ENCODE measurements at places on chromosomes 2 and 18.

DNA sequence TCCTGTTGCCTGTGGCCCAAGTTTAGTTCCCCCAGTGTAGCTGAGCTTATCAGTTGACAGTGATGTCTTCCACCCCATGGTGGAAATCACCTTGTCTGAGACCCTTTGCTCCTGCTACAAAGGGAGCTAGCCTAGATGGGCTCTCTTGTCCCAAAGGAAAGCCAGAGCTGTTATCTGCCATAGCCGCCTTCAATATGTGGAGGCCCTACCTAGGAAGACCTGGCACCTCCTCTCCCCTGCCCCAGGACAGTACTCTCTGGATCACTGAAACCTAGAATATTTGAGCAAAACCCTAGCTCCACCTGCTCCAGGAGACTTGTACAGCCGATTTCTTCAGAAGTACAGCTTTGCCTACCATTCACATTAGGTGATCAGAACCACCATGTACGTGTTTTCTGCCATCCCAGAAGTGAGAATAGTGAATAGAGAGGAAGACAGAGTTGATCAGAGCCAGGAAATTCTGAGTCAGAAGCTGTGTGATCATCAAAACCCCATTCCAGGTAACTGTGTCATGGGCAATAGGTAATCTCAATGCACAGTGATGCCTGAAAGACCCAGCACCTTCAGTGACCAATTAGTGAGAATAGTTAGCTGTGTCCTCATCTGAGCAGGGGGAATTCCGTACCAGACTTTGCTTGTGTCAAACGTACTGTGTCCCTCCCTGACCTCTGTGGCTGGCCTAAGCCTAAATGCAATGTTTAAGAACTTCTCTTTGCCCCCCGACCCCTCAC, 138.4 kb upstream of the ALPP start:
- no peak for DNase-seq

DNA sequence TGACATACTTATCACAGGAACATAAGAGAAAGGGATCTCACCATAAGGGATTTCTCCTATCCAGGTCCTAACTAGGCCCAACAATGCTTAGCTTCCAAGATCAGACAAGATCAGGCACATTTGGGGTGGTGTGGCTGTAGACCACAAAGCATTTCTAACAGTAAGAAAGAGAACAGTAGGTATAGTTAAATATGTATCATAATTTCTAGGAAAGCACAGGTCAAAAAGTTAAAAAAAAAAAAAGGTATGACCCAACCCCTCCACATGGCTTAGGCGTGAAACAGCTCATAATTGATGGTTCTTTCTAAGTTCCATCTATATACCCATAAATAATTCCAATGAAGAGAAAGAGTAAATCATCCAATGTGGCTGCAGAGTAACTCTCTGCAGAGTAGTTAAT, 6.9 kb downstream of the PRKD3 start:
- DNase-seq: no peak

DNA sequence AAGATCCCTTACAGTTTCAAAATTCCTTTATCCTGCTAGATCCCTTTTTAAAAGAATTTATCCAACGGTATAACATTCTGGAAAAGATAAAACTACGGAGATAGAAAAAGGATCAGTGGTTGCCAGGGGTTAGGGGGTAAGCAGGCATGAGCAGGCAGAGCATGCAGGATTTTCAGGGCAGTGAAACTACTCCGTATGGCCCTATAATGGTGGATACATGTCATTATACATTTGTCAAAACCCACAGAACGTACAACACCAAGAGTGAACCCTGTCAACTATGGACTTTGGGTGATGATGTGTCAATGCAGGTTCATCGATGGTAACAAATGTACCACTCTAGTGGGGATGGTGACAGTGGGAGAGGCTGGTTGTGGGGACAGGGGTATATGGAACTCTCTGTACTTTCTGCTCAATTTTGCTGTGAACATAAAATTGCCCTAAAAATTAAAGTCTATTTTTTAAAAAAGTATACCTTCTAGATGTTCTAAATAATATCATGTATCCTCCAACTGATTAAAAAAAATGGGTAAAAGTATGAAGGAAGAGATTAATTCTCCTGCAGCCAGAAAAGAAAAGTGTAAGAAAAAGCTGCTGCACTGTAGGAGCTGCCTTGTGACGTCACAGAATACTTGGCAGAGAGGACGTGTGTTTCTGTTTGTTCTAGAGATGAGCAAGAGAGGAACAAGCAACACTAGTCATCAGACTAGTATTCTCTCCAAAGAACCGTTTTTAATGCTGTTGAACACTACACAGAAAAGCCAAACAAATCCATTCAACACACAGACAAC, 23.6 kb downstream of the ANKRD44 start:
- DNase-seq: no peak

DNA sequence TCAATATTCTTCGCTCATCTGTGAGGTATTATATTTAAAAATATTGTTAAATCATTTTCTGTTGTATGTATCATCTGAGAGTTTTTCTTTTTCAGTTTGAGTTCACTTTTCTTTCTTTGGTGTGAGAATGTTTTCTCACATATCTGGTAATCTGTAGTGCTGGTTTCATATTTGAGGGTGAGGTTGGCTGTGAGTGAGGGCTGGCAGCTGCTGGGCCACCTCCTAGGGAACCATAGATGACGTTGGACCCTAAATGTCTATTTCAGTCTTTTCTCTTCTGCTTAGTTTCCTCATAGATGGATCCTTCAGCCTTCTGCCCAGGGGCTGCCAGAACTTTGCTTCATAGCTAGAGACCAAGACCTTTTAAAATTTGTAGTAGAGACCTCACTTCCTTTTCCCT, 33.5 kb downstream of the MGAT5 start:
- no peak for DNase-seq

- no peak for DNase-seq
Observed at GRCh38 chr2:139083121-139083520, 302.9 kb upstream of the NXPH2 start.

DNA sequence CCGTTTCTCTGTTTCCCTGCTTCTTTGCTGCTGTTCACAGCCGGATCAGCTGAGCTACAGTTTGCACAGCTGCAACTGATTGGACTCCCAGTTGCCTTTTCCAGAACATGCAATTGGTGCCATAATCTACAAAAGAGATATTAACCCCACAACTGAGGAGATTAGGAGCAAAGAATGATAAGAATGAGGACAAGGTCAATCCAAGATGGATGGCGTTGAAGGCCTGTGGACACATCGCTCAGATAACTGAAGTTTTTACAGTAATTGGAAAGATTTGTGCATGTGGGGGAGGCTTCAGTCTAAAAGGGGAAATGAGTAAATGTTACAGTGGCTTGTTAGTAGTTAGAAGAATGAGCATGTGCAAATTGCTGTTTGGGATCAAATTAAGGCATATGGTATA, 263.2 kb downstream of the TGIF1 start:
- no peak for DNase-seq

GRCh38 chr2:168212866-168213265, 34.5 kb downstream of the STK39 start:
- DNase-seq: no peak

- DNase-seq: no peak
Observed at GRCh38 chr2:196836440-196836839, 27.3 kb upstream of the C2orf66 start.

- DNase-seq: no peak
Observed at GRCh38 chr2:182359990-182360662, 66.7 kb downstream of the PDE1A start.

GRCh38 chr2:240433973-240434727, 1.3 kb upstream of the GPC1 start:
- no peak for DNase-seq

GRCh38 chr2:62473246-62473827, 32.7 kb downstream of the TMEM17 start:
- no peak for DNase-seq

- DNase-seq: no peak
Observed at GRCh38 chr2:77016443-77017354, 505.5 kb downstream of the LRRTM4 start.

DNA sequence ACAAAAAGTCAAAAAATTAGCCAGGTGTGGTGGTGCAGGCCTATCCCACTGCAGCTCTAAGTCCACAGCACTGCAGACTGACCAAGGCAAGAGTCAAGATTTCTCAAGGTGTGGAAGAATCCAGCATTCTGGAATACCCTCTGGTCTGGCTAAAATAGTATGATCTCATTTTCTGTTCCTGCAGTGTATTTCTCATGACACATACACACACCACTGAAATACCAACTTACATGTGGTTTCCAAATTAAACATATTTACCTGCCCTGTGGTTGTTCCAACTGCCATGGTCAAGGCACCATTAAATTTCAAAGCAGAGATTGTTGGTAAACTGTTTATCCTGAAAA, 30.9 kb downstream of the NOL10 start:
- DNase-seq: no peak

DNA sequence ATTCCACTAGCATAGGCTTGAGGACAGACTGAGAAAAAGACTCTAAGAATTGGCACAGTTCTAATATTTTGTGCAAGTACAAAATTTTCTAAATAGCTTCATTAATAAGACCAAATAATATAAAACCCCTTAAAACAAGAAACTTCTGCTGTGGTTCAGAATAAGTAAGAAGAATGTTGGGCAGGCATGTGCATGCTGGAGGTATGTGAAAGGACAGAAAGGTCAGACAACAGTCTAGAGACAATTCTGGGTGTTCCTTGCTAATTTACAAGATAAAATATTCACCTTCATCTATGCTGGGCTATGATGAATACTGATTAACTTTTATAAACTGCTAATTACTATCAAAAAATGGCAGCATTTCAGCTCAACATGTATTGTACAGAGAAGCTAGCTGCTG, 14.9 kb downstream of the CEBPZOS start:
- DNase-seq: no peak

DNA sequence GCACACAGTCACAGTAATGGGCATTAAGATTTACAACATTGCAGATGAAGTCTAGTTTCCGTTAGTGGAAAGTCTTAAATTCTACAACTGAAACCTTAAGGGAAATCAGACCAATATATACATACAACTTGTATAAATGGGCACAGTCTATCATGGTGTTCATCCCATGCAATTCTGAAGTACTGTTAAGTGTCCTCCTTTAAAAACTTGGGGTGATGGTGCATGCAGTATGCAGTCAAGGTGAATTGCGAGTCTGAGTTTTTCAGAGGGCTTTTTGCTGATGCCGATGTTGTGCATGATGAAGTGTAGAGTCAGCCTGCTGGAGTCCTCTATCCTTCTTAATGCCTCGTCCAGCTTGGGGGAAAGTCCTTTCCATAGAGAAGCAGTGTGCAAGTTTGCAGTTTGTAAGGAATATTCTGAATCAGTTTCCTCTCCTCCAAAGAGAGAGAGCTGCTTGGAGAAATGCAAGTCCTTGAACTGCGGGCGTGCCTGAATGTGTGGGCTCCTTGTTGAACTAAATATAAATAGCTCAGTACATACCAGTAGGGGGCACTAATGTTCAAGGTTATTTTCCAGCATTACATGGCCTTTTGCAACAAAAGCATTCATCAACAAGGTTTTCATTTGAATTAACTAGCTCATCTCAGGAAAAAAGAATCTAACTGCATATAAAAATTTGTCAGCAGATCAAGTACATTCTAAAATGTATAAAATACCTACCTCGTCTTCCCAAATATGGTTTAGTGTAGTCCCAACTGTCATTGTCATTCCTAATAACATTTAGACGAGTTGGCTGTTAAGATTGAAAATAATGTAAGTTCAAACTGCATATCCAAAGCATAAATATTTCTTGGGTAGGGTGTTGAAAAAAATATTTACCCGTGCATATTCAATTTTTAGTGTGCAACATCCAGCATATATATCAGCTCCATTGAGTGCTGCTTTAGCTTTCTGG, 21.3 kb downstream of the HNRNPLL start:
- no peak for DNase-seq

DNA sequence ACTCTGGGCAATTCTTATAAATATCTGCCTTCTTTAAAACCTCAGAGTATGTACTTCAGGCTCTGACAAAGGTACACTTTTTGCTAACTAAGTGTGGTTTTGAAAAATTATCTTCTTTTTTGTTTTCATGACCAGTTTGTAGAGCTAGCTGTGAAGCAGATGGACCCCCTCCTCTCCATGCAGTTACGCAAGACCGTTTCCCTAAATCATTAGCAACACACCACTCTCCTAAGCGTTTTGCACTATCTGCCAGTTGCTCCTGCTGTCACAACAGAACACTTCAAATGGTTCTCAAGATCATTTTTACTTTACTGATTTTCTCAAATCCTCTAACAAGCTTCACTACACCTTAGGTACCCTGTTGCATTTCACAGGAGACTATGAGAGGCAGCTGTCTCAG, 53.3 kb downstream of the GULP1 start:
- DNase-seq: no peak

GRCh38 chr18:2036086-2036485, 535.2 kb downstream of the METTL4 start:
- DNase-seq: no peak

DNA sequence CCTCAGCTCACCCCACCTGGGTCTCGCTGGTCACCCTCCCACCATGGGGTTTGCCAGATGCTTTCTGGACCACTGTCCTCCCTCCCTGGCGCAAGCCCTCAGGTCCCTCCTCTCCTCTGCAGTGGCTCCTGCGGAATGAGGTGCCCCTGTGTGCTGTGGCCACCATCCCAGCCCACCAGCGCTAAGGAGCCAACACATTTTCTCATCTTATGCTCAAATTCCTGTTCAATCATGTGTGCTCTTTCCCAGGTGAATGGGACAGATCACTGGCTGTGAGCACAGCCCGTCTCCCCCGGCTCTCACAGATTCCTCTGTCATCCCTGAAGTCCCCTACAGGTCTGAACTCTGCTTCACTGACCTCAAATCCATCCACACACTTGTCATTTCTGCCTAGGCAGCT, 15.2 kb upstream of the CCDC74B start:
- no peak for DNase-seq

GRCh38 chr2:190149200-190149599, 86.7 kb upstream of the MSTN start:
- DNase-seq: no peak

DNA sequence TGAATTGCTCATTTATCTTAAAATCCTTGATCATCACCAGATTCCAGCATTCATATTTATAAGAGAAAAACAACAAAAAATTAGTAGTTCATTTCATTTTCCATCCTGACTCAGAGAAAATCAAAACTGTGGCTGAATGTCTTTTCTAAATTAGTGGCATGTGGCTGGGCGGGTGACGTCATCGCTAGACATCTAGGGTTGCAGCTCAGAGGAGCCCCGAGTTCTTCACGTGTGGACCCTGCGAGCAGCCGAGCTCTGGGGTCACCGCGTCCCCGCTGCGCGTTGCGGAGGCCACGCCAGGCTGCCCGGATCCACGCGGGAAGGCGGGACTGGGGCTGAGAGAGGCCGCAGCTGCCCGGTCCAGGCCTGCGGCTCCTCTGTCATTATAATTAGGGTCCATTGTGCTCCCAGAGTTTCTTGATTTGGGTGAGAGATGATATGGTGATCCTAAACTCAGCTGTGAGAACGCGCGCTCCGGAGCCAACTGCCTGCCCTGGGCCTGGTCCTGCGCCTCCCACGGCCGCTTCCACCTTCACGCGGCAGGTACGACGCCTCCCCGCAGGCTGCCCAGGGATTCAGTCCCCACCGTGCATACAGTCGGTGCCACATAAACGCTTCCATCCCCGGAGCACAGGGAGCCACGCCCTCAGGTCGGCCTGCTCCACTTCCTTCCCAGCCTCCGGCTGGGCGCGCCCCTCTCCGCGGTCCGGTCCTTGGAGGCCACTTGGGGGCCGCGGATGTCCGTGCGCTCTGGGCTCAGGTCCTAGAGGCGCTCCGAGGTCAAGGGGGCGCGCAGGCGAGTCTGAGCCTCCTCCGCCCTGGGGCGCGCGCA, 56.5 kb downstream of the TMEM18 start:
- DNase-seq: no peak

GRCh38 chr2:38626326-38627035, 23.8 kb upstream of the HNRNPLL start:
- DNase-seq: no peak

Measured in endothelial cell (in vitro differentiated cells).